ENCODE measurements at places on chromosomes 1 and 21.

GRCh38 chr1:43250351-43250761, 19.4 kb upstream of the TMEM125 start:
- DNase-seq, result no peak

DNA sequence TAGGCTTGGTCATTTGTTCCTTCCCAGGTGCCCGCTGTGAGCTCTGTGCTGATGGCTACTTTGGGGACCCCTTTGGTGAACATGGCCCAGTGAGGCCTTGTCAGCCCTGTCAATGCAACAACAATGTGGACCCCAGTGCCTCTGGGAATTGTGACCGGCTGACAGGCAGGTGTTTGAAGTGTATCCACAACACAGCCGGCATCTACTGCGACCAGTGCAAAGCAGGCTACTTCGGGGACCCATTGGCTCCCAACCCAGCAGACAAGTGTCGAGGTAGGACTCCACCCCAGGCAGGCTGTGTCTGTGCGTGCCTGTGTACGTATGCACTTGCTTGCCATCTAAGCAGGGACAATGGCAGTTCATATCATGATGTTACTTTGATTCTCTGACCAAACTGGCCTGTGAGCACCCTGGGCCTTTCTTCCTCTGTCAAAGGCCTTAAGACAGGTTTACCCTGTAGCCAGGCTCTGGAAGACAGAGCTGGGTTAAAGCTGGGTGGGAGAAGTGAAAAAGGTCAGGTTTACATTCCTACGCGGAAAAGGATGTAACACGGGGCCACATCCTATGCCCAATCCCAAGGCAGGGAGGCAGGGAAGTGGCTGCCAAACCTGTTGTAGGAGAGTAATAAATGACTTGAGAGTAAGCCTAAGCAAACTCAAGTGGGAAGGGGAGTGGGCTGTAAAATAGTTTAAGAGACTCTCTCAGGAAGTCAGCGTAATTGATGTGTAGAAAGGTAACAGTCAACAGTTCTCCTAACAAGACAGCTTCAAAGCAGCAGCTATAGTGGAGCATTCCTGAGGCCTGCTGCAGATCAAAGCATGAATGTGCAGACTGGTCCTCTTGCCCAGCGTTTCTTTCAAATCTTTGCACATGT, 42.5 kb downstream of the LAMC2 start:
- DNase-seq, result no peak

DNA sequence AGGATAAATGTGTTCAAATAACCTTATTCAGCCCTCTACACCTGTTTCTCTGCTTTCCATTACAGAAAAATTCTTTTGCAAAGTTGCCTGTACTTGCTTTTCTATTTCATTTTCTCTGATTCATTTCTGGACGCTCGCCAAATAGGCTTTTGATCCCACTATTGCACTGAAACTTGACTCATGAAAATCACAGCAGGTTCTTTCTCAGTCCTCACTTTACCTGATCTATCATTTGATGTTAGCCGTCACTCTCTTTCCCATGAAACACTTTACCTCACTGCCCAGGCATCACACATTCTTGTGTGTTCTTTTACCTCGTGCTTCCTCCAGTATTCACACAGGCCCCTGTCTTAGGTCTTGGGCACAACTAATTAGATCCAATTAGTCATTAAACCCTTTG, 26.2 kb downstream of the HSPA13 start:
- DNase-seq, result no peak

DNA sequence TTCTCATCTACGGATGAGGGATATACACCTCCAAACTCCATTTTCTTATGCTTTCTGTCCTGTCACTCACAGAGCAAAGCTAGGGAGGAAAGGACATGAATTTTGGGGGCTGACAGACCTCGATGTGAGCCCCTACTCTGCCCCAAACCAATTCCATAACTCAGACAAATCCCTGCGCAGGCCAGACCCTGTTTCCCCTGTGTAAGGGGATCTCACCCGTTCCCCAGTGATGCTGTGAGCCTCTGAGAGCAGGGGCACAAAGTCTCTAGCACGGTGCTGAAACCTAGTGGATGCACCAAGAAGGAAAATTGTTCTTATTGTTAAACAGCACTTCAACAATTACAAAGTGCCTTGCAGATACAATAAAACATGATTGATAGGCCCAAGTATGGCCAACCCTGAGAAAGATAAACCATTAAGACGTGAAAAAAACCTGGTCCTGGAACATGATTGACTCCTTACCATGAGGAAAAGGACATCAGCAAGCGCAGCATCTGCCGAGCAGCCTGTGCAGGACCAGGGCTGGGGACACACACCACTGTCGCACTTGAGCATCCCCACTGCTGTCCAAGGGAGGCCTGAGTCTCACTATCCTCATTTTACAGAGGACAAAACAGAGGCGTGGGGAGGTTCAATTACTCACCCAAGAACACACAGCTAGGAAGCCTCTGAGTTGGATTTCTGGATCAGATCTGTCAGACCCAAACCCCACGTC, 137.8 kb downstream of the GLIS1 start:
- DNase-seq, result no peak

DNA sequence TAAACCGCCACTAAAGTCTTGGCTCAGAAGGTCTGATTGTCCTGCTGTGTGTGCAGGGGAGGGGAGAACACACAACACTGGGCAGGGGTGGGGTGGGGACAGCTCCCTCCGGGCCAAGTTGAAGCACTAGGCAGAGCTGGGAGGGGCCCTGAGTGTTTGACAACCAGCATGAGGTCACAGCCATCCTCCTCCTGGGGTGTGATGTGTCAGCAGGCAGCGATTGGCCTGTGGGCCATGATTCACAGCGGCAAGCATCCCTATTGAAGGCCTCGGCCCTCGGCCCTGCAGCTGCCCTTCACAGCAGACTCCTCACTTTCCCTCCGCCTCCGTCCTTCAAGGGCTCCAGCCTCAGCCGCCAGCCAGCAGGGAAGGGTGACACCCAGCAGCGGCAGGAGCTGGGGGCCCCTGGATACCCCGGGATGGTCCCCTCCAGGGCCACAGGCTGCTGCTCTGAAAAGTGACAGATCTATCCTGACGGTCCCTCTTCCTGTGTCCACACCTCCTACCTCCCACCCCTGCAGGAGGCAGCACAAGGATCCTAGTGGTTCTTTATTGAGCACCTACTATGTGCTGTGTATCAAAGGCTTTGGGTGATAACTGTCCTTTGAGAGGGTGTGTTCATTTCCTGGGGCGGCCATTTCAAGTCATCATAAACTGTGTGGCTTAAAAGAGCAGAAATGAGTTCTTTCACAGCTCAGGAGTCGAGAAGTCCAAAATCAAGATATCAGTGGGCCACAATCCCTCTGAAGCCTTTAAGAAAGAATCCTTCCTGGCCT, 66.0 kb upstream of the SLC25A33 start:
- no peak for DNase-seq

GRCh38 chr1:215273838-215274516, 191.4 kb downstream of the KCNK2 start:
- no peak for DNase-seq

GRCh38 chr1:185676969-185677368, 57.2 kb upstream of the HMCN1 start:
- DNase-seq, result no peak

DNA sequence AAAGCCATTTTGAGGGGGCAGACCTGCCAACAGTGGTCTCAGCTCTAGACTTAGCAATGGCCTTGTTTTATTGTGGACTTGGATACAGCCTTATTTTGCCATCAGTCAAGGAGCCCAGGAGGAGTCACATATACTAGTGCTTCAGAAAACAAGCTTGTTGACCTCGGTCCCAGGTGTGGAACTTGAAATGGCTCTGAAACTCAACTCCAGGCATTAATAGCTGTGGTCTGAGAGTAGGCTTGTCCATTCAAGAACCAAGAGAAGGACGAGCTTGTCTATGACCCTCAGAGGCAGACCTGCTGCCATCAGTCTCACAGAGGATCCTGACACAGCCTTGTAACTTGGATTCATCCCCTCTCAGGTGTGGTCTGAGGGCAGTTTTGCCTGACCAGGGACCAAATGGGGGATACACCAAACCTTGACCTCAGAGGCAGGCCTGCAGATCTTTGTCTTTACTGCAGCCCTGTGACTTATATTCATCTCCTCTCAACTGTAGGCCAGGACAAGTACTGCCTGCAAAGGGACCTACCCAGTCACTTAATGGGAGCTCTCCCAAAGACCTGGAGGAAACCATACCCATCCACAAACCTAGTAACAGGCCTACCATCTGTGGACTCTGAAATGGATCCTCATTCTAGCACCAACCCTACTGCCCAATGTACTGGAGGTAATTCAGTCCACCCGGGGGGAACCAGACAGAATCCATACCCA, 33.1 kb downstream of the OR6Y1 start:
- no peak for DNase-seq

GRCh38 chr1:19385869-19386591, 73.9 kb downstream of the SLC66A1 start:
- DNase-seq, result no peak

DNA sequence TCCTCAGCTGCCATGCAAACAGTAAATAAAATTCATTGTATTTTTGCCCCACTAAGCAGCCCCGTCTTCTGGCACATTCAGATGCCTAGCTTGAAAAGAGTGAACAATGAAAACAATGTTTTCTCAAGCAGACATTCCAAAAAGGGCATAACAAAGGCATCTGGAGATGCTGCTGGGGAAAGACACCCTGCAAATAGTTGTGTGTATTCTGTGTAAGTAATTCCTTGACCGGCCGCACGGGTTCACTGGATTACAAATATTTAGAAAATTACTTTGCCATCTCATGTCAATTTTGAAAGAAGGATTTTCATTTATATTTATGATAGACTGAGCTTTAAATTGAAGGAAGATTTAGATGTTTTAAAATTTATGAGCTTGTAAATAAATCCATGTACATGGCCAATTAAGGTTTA, 142.2 kb downstream of the SLC45A1 start:
- no peak for DNase-seq

Data from T-helper 1 cell (primary cell).